Cortex of kidney (tissue), 1 donor: ENCODE measurements at places on chromosomes 11 and 22.

GRCh38 chr22:31869739-31870138, 74.6 kb upstream of the YWHAH start:
- no peak for DNase-seq

GRCh38 chr22:50136581-50137015, 33.9 kb upstream of the PANX2 start:
- no peak for DNase-seq

DNA sequence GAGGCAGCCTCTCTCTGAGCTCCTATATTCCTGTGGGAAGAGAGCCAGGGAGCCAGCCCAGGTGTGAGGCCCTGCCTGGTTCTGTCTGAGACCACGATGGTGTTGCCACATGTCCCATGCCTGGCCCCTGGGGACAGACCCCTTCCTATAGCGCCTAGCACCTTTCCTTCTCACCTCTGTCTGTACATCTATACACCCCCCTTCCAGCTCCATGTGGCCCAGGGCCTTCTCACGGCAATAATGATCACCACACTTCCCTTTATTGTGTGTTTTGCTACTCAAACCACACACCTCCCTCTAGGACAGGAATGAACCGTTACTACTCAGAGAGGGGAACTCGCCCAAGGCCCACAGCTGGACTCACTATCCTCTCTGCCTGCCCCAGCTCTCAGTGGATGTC, 12.8 kb downstream of the CD82 start:
- no peak for DNase-seq

DNA sequence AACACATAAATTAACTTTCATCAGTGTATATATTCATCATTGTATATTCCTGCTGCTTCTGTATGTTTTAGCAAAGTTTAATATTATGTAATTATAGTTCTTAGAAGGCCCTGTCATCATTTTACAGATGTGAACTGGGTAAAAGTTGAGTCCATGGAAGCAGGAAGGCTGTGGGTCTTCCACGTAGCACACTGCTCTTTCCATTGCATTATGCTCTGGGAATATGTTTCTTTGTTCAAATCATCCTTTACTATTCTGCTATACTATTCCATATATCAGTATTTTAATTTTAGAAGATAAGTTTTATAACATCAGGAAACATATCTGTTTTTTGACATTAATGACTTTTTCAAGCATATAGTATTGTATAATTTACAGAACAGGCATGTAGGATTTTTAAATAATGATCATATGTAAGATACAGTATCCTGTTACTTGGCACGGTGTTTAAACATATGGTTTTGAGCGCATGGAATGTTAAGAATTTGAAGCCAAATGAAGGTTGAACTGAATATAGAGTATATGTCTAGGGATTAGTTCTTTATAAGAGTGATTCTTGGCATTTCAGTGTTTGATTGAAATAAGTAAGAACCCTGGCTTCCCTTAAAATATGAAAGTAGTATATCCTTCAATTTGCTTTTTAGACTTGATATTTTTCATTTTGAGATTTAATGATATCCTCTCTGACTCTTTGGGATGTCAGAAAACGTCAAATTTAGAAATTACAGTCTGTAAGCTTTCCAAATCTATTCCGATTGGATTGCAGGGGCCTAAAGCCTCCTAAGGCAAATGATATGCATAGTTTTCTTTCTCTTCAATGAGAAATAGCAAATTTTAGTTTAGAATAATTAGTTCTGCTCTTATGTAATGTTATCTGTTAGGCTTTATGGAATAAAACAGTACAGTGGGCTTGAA, 8.6 kb downstream of the CCDC81 start:
- DNase-seq: no peak

DNA sequence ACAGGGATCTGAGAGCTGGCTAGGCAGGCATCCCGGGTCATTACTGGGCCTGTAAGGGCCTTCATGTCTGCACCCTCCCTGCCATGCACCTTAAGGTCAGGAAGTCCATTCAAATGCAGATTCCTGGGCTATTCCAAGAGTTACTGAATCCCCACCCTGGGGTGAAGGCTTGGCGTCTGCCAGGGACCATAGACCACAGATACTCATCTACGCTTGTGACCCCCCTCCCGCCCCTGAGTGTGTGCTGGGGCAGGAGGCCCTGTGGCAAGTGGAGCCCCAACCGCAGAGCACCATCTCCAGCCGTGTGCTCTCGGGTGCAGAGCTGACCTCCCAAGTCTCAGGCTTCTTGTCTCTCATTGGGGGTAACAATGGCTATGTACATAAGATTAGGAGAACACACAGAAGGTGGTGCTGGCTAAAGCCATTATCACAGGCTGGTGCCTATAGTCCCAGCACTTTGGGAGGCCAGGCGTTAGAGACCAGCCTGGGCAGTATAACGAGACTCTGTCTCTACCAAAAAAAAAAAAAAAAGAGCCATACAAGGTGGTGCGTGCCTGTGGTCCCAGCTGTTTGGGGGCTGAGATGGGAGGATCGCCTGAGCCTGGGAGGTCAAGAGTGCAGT, 19.1 kb upstream of the KCNQ1OT1 start:
- DNase-seq: no peak

DNA sequence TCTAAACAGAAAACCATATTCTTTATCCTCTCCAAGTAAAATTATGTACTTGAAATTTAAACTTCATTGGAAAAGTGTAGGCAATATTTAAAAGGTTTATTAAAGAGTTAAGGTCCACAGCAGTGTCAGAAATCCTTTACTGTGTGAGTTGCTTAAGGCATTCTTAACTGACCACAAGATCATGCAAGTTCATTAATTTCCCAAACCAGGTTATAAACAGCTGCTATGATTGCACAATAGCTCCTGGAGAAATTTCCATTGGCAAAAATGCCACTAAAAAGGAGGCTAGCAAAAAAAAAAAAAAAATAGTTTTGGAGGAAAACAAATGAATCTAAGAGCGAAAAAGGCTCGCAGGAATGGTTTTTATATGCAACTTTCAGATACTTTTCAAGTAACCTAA, 106.2 kb downstream of the ETS1 start:
- no peak for DNase-seq

GRCh38 chr22:38021206-38021605, 36.0 kb upstream of the PICK1 start:
- no peak for DNase-seq

GRCh38 chr22:21688706-21689381, 23.0 kb downstream of the PPIL2 start:
- no peak for DNase-seq

DNA sequence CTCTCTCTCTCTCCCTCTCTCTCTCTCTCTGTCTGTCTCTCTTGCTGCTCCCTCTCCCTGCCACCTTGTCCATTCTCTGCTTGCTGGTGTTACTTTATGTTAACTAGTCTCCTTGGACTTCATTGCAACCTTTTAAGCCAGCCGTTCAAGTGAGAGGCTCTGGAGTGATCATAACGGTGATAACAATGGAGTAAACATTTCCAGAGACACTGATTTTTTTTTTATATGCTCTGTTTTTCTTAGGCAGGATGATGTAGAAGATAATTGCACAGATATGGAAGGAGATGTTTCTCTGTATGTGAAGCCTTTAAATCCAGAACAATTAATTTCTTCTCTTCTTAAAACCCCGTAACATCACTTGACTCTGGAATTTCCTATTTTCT, 287.7 kb downstream of the TMEM135 start:
- no peak for DNase-seq

DNA sequence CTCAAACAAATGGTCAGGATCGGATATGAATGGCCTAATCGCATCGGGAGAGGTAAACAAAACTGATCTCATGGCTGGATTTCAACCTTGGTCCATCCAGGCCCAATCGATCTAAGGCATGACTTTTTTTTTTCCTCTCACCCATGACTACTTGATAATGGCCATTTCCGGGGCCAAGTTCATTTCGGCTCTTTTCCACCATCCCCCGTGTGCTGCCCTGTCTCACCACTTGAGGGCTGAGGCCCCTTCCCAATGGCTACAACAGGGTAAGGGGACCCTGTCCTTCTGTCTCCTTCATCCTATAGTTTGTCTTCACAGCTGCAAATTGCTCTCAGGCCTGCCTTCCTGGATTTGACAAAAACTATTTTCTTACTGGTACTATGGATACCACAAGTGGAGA, 26.7 kb downstream of the GRAP2 start:
- DNase-seq: no peak

DNA sequence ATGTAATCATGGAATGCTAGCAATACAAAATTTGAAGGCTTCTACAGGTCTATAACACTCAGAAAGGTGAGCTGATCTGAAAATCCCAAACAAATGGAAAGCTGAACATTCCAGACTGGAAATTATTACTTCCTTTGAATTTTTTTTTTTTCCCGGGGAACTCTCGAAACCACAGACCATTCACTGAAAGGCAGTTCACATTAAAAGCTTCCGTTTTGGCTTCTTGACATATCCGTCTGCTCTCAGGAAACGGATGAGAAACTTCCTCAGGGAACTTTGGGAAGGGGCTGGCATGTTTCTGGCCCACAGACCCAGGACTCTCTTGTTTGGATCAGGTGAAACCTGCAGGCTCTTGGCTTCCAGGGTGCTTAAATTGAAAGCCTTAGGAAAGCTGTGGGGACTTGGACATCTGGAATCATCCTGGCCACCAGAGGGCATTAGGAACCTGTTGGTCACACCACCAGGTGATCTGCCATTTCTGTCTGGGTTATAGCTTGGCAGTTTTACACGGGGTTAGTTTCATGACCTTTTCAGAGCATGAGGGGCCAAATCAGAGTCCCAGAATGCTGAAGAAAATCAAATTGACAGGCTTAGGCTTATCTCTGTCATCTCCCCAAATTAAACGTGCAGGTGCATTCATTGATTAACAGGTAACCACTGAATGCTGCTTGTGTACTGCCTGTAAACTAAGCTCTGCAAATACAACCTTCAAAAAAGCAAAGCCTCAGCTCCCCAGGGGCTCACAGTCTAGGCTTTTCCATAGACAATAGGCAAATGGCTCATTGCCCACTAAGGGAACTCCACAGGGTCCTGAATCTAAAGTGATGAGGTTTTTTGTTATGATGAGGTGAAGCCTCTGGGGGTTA, 22.7 kb upstream of the GRAMD1B start:
- no peak for DNase-seq

GRCh38 chr11:859394-860131, 16.9 kb downstream of the TSPAN4 start:
- DNase-seq: no peak

- DNase-seq: no peak
These were observed 9.3 kb downstream of the LARGE2 start for GRCh38 chr11:45931739-45932138.

DNA sequence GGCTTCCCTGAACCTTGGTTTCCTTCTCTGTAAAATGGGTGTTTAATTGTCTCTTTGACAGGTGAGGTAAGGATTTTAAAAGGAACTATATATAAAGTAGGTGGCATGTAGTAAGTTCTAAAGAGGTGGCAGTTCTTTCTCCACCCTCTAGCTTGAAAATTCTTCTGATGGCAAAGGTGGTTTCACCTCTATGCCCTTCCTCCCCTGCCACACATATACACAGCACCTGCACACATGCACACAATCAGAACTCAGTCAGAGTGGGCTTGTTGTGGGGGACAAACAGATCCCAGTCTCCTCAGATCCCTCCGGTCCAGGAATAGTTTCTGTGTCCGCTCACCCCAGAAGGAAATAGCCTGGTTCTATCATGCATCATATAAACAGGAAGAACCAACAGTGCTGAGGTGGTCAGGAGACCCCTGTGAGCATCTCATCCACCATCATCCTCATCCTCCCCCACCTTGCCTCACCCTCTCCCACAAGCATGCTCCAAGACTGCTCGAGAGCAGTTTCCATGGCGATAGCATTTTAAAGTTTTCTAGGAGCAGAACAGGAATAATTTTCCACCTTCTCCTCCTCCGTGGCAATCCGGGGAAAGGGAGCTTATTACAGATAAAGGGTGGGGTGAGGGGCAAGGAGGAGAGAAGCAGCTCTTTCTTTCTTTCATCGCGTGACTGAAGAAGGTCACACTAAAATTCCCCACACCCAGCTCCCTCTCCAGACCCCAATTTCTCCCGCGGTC, 123.6 kb downstream of the CHST1 start:
- DNase-seq: no peak

- DNase-seq: no peak
These were observed 5.3 kb upstream of the OR52M1 start for GRCh38 chr11:4539603-4540219.

DNA sequence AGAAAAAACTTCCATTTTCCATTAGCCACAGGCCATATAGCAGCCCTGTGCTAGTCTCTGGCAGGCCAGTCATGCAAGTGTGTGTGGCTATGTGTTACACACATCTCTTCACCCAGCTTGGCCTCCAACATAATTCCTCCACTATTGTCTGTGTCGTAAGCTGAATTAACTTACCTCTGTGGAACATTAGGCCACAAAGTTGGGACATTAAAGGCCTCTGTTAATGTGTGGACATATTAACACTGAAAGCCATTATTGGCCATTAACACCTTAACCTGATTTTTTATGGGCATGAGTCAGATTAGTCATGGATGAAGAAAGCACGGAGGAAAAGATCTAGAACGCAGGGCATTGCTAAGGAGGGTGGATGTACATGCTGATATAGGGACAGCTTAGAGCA, 100.1 kb downstream of the DBX1 start:
- no peak for DNase-seq

GRCh38 chr11:126491092-126491491, 135.6 kb downstream of the ST3GAL4 start:
- DNase-seq: no peak

DNA sequence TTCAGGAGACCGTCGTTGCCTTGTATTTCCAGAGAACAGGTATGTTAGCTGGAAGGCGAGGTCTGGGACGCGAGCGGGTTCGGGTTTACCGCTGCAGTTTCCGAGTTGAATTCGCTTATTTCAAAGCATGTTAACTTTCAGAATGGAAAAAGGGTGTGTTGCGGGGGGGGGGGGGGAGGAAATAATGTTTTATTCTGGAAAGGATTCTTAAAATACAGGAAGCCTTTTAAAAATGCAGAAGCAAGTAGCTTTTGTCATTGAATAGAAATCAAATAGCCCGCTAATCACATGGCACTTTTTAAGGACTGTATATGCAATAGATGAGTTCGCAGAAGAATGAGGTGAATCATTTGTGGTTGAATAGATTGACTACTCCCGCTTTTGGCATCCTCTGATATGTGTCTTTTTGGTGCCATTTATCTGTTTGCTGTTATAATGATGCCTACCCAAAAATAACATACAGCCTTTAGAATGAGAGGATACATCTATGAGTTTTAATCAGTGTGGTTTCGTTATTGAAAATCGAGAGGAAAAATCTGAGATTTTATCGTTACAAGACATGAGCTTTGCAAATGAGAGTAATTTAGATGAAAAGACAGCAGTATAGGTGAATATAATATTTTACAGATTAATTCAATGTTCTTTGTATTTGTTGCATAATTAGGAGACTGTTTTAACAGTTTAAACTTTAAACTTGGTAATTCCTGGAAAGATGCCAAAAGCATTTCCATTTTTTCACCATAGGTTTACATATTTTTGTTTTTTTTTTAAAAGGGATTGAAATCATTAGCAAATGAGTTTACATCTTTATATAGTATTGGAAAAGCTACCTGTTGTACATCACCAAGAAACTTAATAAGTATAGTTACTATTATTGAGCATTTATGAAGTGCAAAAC, 1.7 kb downstream of the PDE3B start:
- no peak for DNase-seq

- no peak for DNase-seq
These were observed 1032.0 kb downstream of the BRD1 start for GRCh38 chr22:48795664-48796063.

GRCh38 chr11:105705786-105706530, 96.1 kb downstream of the GRIA4 start:
- DNase-seq: no peak
